ENCODE measurements at places on chromosomes 12 and 14. TPM values are rescaled to one million over a fixed set of nuclear protein-coding genes. Genes with fewer than 3 reads are reported as not detected.

OR4E2 gene
- not detected for total RNA-seq

TMEM52B gene
- 3.6 TPM for total RNA-seq

TMPRSS12 gene
- not detected for total RNA-seq

TAS2R19 gene
- 2.8 TPM for total RNA-seq

DNA sequence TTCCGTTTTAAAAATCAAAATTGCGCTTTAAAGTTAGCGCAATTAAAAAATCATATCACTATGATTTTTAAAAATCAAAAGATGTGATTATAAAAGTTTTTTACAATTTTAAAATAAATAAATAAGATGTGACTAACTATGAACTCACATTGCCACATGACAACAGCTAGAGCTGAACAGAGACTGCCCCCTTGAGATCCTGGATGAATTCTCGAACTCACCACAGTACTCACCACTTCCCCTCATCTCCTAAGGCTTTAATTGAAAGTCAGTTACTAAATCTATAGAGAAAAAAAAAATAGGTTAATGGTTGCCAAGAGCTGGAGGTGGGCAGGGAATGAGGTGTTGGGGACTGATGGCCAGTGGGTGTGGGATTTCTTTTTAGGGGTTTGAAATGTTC is 384.2 kb downstream of the ZFP36L1 start:
- no peaks in the 10 kb centered on the region for H3K27me3 ChIP-seq
- H3K4me1 ChIP-seq, result peaks cover 16% of the 10 kb centered on the region
- H3K4me3 ChIP-seq, result no peak overlapping the region
- H3K27ac ChIP-seq, result no peak overlapping the region
- DNase-seq, result no peak

DNA sequence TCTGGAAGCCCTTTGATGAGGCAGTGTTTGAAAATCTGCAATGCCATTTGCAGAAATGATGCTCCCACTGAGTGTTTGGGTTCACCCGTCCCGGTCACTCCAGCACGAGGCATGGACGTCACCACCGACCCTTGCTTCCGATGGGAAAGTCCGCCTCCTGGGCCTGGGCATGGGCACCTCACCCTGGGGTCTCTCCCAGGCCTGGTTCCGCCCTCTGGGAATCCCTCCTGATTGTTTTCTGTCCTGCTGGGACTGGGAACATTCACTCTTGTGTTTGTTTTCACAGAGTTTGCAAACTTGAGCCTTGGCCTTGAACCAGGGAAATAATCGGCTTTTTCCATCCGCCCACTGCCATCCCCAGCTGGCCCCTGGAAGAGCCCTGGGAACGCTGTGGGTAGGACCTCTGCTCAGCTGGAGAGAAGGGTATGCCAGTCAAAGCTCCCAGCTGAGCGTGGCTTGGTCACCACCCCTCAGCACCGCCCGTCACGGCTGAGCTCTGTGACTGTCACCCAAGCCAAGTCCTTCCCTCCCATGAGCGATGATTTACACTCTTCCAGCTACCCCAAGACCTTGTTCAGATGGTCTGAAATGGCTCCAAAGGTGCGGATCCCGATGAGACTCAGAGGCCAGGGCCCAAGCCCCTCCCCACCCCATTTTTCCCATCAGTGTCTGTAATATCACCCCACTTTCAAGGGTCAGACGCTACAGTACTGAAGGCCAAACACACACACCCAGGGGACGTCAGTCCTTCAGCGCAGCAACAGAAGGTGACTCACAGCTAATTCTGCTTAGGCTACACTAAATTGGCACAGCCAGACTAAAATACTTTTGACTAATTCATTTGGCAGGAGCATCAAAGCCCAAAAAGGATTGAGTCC is 34.1 kb upstream of the FZD10 start:
- no peaks in the 10 kb centered on the region for H3K4me1 ChIP-seq
- H3K4me3 ChIP-seq, result no peak overlapping the region
- DNase-seq, result no peak
- no peaks in the 10 kb centered on the region for H3K36me3 ChIP-seq
- H3K27ac ChIP-seq, result peak overlapping the region; percentile 62

DNA sequence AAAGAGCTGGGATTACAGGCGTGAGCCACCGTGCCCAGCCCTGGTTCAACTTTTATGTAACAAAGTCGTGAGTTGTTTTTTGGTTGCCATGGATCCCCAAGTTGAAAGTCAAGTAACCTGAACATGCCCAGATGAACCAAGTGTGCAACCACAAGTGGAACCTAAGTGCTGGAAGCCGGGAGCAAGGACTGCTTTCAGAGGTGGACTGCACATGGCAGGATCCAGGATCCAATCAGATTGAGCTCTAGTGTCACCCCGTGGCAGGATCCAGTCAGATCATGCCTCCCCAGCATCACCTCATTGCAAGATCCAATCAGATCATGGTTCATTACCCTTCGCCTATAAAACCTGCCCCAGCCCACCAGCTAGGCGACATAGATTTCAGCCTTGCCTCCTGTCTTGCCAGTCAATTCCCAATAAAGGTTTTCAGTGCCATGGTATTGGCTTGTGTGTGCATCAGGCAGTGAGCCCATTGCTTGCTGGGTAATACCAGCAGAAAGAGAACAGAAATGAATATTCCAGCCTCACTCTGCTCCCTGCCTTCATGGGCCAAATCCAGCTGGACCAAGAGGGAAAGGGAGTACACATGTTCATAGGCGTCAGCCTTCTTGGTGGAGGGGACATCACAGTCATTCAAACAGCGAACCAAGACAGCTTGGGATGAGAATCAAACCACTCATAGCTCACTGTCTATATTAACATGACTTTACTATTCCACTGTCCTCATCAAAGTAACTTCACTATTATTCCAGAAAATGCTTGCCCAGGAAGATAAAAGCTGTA is 43.6 kb upstream of the VASH1 start:
- no peak overlapping the region for H3K4me3 ChIP-seq
- no peaks in the 10 kb centered on the region for H3K27me3 ChIP-seq
- H3K36me3 ChIP-seq, result no peaks in the 10 kb centered on the region
- no peak overlapping the region for H3K27ac ChIP-seq
- no peak for DNase-seq

GRCh38 chr14:99915305-99916090 is 122.3 kb downstream of the EML1 start:
- H3K27ac ChIP-seq, result no peak overlapping the region
- H3K36me3 ChIP-seq, result peaks cover 70% of the 10 kb centered on the region
- H3K4me1 ChIP-seq, result no peaks in the 10 kb centered on the region
- H3K4me3 ChIP-seq, result no peak overlapping the region
- DNase-seq, result no peak
- H3K27me3 ChIP-seq, result no peaks in the 10 kb centered on the region

DNA sequence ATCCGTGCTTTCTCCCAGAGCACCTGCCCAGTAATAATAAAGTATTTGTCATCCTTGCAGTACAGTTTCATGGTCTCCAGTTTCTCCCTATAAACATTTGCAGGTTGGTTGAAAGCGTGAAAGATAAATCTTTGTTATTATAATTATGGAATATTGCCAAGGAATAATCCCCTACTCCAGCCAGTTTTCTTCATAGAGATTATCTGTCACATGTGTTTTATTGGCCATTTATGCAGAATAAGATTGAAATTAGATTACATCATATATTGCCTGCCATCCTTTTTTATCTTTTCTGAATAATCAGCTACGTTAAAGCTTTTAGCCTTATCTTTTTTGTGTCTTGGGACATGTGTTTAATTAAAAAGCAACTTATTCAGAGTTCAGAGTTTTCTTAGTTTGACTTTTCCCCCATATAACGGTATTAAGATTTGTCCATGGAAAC is 168.0 kb downstream of the KICS2 start:
- DNase-seq, result no peak
- no peak overlapping the region for H3K4me3 ChIP-seq
- no peaks in the 10 kb centered on the region for H3K4me1 ChIP-seq
- no peaks in the 10 kb centered on the region for H3K36me3 ChIP-seq

GRCh38 chr12:75560167-75560566 is 48.8 kb upstream of the KRR1 start:
- no peaks in the 10 kb centered on the region for H3K27me3 ChIP-seq
- DNase-seq, result no peak

DNA sequence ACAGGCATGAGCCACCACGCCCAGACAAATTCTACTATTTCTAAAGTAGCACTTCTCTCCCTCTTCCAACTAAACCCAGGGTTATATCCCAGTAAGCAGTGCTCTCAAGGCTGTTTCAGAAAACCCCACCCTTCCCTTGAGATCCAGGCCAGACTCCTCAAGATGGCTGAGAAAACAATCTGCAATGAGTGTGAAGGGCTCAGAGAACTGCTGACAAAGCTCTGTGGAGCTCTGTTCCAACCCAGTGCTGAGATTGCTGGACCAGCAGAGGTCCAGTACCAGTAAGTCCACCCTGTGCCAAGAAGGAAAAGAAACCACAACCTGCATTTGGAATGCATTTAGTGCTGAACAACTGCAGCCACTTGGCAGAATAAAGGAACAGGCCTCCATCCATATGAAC is 3.7 kb upstream of the IFFO1 start:
- H3K27me3 ChIP-seq, result no peaks in the 10 kb centered on the region
- H3K4me3 ChIP-seq, result no peak overlapping the region
- H3K36me3 ChIP-seq, result peaks cover 73% of the 10 kb centered on the region
- no peak overlapping the region for H3K27ac ChIP-seq
- peaks cover 13% of the 10 kb centered on the region for H3K4me1 ChIP-seq

- no peaks in the 10 kb centered on the region for H3K27me3 ChIP-seq
- no peak overlapping the region for H3K27ac ChIP-seq
- H3K36me3 ChIP-seq, result no peaks in the 10 kb centered on the region
- no peak for DNase-seq
- no peaks in the 10 kb centered on the region for H3K4me1 ChIP-seq
Observed at GRCh38 chr14:50600849-50601248, 40.9 kb downstream of the ATL1 start.

DNA sequence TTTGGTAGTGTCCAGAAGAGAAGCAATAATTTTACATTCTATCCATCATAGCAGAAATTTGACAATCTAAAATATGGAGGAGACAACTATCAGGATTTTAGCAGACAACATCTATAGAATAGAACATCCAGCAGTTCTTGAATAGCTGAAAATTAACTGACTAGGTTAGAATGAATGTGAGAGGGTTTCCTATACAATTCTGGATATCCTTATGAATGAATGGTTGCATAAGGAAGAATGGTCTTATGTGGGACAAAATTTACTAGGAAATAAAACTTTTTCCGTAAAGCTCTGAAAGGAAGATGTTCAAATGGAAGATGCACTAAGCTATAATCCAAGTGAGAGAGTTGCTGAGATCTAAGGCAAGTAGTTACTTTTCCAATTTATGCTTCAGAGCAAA is at the start of gene OR6C3:
Gene OR6C3, plus strand, starts transcription at position 301 of the 400 bp plus-strand sequence. CDS start 955 bp downstream, outside the sequence.
- DNase-seq, result no peak
- no peaks in the 10 kb centered on the region for H3K4me1 ChIP-seq
- H3K36me3 ChIP-seq, result no peaks in the 10 kb centered on the region
- H3K4me3 ChIP-seq, result no peak within 1 kb of the TSS

- H3K36me3 ChIP-seq, result no peaks in the 10 kb centered on the region
- peak overlapping the region; percentile 47 for H3K4me3 ChIP-seq
- peaks cover 25% of the 10 kb centered on the region for H3K4me1 ChIP-seq
- DNase-seq, result no peak
Observed at GRCh38 chr12:1204581-1205121, 213.6 kb downstream of the ERC1 start.

GRCh38 chr14:49961270-49962222 is 68.7 kb downstream of the ARF6 start:
- no peaks in the 10 kb centered on the region for H3K27me3 ChIP-seq
- H3K4me1 ChIP-seq, result no peaks in the 10 kb centered on the region
- H3K4me3 ChIP-seq, result no peak overlapping the region
- H3K27ac ChIP-seq, result no peak overlapping the region
- no peak for DNase-seq

- no peak for DNase-seq
- no peaks in the 10 kb centered on the region for H3K27me3 ChIP-seq
- H3K4me3 ChIP-seq, result no peak overlapping the region
Observed at GRCh38 chr12:65022421-65022820, 98.7 kb downstream of the WIF1 start.

- H3K4me1 ChIP-seq, result no peaks in the 10 kb centered on the region
- no peak overlapping the region for H3K27ac ChIP-seq
- no peaks in the 10 kb centered on the region for H3K36me3 ChIP-seq
- no peak overlapping the region for H3K4me3 ChIP-seq
Observed at GRCh38 chr14:67432050-67432564, 20.1 kb upstream of the PLEK2 start.

DNA sequence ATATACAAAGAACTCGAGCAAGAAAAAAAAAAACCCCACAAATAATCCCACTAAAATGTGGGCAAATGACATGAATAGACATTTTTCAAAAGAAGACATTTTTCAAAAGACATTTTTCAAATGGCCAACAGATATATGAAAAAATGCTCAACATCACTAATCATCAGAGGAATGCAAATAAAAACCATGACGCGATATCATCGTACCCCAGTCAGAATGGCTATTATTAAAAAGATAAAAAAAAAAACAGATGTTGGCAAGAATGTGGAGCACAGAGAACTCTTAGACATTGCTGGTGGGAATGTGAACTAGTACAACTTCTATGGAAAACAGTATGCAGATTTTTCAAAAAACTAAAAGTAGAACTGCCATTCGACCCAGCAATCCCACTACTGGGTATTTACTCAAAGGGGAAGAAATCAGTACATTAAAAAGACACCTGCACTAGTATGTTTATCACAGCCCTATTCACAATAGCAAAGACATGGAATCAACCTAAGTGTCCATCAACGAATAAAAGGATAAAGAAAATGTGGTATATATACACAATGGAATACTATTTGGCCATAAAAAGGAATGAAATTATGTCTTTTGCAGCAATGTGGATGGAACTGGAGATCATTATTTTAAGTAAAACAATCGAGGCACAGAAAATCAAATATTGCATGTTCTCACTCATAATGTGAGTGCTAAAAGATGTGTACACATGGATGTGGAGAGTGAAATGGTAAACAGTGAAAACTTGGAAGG is 16.3 kb downstream of the ZBTB39 start:
- no peaks in the 10 kb centered on the region for H3K36me3 ChIP-seq
- H3K4me1 ChIP-seq, result peaks cover 54% of the 10 kb centered on the region
- H3K27me3 ChIP-seq, result no peaks in the 10 kb centered on the region
- no peak for DNase-seq
- no peak overlapping the region for H3K4me3 ChIP-seq
- no peak overlapping the region for H3K27ac ChIP-seq

GRCh38 chr14:95569440-95569839 is 34.6 kb downstream of the GLRX5 start:
- no peaks in the 10 kb centered on the region for H3K36me3 ChIP-seq
- H3K4me3 ChIP-seq, result no peak overlapping the region

GRCh38 chr12:62879691-62880090 is 55.3 kb downstream of the PPM1H start:
- DNase-seq, result no peak
- no peaks in the 10 kb centered on the region for H3K27me3 ChIP-seq
- H3K4me3 ChIP-seq, result no peak overlapping the region
- H3K4me1 ChIP-seq, result no peaks in the 10 kb centered on the region

DNA sequence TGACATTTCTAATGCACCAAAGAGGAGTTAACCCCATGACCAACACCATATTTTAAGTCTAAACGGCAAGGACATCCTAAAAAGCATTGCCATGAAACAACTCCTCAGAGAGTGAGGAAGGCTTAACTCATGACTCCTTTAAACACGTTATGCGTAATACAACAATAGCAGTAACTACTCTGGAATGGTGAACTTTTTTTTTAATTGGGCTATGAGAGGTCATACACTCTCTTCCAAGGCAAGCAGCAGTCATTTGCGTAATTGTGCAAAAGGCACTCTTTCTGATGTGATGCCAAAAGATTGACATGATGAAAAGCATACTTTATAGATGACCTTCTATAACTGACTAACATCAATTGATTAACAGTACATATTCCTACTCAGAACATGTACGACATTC is 39.4 kb downstream of the RHOJ start:
- no peaks in the 10 kb centered on the region for H3K36me3 ChIP-seq
- no peak overlapping the region for H3K4me3 ChIP-seq
- H3K27ac ChIP-seq, result no peak overlapping the region
- peaks cover 2% of the 10 kb centered on the region for H3K4me1 ChIP-seq
- no peak for DNase-seq

Measured in lower lobe of right lung (tissue), 2 donors.